ENCODE measurements at places on chromosomes 3 and 15.

- DNase-seq, result no peak
Observed at GRCh38 chr3:60011218-60011617, 961.4 kb upstream of the CFAP20DC start.

DNA sequence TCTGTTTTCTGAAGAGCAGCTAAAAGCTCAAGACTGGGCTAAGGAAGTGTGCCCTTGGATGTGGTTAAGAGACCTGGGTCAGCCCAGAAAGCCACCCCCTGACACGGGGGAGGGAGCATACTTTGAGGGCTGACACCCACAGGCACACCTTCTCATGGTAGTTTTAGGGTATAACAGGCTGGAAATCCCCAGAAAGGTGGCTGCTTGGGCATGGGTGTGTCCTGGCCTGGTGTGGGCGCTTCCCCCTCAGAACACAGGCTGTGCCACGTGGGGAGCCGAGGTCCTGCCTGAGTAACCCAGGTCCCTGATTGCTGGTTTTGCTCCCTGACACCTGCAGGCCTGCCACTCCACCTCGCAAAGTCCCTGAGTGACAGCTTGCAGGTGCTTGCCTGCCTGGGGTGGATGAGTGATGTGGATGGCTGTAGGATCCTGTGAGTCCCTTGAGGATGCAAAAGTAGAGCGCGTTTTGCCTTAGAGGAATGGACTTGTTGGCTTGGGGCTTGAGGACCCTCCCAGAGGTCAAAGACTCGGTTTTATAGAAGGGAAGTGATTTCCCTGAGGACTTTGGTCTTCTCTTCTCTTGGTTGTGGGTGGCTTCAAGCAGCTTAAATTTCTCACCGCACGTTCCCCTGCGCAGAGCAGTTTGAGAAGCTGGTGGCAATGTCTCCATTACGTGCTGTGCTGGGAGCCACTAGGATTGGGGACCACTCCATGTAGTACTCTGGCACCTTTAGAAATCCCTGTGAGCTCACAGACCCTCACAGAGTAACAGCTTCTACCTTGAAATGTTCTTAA is 94.4 kb downstream of the DNASE1L3 start:
- no peak for DNase-seq

DNA sequence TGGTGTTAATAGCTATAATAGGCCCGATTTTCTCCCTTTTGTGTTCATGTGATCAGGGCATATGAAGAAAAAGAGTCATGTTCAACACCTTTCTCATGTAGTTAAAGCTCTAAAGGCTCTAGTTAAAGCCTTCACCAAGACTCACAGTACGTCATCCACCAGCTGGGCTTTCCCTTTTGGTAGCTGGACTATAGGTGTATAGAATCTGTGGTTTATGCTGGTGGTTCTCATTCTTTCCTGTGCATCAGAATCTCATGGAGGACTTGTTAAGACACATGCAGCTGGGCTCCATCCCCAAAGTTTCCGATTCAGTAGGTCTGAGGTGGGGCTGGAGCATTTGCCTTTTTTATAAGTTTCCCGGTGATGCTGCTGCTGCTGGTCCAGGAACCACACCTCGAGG is 31.0 kb downstream of the CFAP91 start:
- no peak for DNase-seq

DNA sequence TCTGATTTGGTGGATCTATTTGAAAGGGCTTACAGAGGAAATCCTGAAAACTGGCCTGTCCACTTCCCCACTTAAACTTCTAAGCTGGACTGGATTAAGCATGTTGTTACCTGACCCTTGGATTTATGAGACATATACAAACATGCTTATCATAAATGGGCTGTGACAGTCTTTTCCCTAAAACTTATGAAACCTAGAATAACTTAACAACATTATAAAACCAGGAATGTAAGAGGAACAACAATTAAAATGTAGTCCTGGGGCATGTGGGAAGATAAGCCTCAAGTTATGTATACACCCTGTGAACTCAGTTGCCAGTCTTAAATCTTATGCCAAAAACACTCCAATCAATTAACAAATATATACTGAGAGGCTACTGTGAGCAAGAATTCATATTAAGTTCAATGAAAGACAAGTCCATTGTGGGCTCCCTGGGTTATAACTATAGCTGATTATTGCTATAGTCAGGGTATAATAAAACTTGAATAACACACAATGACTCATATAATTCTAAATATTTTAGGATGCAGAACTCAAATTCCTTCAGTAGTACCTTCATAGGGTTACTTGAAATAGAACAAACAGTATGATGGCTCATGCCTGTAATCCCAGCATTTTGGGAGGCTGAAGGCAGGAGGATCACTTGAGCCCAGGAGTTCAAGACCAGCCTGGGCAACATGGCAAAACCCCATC is 87.2 kb upstream of the PPIB start:
- DNase-seq, result no peak

DNA sequence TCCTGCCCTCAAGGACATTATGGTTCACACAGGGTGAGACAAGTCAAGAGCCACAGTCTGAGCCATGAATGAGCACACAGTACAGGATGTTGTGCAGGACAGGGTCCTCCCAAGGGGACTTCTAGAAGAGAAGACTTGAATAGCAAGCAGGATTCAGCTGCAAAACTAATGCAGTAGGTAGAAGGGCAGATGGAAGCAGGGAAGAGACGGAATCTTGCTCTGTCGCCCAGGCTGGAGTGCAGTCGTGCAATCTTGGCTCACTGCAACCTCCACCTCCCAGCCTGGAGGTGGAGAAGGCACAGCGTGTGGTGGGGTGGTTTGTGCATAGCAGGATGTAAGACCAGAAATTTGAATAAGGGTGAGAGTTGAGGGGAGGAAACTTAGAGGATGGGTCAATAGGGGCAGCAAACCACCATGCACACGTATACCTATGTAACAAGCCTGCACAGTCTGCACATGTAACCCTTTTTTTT is 8.0 kb downstream of the BCL2L10 start:
- no peak for DNase-seq

DNA sequence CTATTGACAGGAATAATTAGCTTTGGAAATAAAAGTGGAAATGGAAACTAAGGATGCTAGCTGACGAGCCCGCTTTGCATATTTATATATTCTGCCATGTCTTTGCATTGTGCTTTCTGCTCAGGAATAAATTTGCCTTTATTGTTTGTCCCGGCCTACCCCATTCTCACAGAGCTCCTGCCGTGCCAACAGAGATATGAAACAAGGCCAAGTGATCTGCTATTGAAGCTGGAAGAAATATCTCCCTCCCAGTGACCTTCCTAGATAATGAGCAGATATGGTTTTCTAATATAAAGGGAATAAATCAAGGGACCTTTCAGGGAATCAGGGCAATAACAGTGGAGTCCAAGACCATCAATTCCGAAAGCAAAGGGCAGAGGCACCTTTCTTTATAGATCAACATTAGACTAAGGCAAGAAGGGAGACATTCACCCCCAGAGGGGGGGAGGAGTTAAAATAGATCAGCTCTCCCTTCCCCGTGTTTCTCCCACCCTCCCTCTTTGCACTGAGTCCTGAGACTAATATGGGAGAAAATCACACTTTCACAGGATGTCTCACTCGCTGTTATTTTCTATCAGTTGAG is 664.6 kb downstream of the AGBL1 start:
- no peak for DNase-seq

DNA sequence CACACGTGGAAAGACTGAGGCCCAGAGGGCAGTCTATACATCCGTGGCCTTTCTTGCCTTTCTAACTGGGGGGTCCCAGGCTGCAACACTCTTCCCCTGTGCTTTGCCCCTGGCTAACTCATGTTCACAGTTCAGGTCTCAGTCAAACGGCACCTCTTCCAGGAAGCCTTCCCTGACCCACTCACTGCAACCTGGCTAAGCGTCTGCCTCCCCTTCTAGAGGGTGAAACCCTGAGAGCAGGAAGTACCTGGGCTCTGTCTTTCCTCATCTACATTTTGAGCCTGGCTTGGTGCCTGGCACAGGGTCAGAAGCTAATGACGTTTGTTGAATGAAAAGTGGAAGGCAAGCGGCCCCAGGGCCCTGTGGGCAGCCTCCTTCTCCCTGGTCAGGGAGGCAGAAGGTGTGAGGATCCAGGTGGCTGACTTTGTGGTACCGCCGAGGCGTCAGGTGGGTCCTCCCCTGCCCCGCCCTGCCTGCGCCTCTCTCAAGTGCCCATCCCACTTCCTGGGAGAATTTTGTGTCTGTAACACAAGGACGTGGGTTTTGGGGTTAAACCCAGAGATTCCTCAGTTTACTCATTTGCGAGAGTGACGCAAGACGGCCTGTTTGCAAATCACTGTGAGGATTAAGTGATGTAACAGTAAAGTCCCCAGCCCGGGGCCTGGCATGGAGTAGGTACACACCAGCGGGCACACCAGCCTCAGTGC is 32.1 kb downstream of the DNASE1L3 start:
- no peak for DNase-seq

Measured in body of pancreas (tissue), 4 donors.